Midbrain (tissue), 1 donor: ENCODE measurements at places on chromosomes 5 and 9.
A peak's percentile ranks its signal among the peaks of the same experiment; 100 is the strongest.

- DNase-seq: no peak
Measured at GRCh38 chr5:14374100-14374499, 207.5 kb upstream of the OTULINL start.

DNA sequence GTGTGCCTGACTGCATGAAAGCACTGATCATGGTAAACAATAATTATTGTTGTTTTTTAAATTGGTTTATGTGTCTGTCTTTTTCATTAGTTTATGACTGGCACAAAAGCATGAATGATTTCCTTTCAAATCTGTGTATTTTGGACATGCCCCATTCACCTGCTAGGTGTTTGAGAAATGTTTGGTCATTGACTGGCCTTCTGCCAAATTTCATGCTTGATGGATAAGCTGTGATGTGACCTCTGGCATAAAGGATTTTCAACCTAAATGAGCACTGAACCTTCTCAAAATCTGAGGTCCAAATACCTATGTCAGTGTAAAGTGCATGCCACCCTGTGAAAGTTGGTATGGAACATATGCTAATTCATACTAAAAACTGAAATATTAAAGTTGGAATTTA lies 204.5 kb downstream of the BRINP1 start:
- DNase-seq: no peak

GRCh38 chr5:6713274-6714225 lies at the start of gene TENT4A:
Gene TENT4A (plus strand): TSS chr5:6713432. CDS start chr5:6713984, 552 bp downstream.
- DNase-seq: no peak

DNA sequence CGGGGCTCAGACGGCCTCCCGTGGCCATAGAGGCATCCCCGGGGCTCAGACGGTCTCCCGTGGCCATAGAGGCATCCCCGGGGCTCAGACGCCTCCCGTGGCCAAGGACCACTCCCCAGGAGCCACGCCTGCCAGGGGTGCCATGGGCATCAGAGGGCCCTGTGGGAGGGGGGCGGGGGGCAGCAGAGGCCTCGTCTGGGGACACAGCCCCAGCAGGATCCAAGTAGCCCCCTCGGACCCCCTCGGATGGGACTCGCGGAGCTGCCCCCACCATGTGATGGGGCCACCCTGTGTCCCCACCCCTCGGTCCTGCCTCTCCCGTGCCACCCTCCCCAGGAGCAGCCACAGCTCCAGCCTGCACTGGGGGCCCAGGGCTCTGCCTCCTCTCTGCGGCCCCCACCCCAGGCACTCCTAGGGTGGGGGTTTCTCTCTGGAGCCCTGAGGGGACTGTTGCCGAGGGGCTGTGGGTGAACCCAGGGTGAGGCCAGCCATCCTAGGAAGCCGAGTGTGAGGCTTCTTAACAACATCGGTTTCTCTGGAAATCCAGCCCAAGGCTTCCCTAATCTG lies 2.5 kb downstream of the ENTPD8 start:
- DNase-seq: no peak

GRCh38 chr5:8576178-8576577 lies 707.2 kb downstream of the MTRR start:
- no peak for DNase-seq

- peak; percentile 52 for DNase-seq
Measured at GRCh38 chr9:90921104-90921503, 119.5 kb downstream of the SYK start.

- no peak for DNase-seq
Measured at GRCh38 chr9:98146101-98146991, 27.3 kb upstream of the TRIM14 start.

DNA sequence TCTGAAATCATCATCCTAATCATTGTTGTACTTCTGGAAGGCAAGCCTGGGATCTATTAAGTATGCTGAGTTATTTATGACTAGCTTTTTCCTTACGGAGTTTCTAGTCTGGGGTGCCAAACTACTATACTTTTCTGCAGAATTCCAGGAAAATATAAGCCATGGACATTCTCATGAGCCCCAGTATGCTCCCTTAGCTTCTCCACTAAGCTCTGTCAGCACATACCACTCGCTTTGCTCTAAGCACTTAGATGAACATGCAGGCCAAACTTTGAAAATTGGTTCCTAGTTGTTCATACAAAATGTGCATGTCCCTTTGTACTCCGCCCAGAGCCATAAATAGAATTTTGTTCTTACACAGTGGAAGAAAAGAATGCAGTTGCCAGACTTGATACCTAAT lies 284.6 kb downstream of the ARRDC3 start:
- DNase-seq: no peak

- DNase-seq: no peak
Measured at GRCh38 chr9:76313771-76314170, 80.5 kb downstream of the RFK start.

DNA sequence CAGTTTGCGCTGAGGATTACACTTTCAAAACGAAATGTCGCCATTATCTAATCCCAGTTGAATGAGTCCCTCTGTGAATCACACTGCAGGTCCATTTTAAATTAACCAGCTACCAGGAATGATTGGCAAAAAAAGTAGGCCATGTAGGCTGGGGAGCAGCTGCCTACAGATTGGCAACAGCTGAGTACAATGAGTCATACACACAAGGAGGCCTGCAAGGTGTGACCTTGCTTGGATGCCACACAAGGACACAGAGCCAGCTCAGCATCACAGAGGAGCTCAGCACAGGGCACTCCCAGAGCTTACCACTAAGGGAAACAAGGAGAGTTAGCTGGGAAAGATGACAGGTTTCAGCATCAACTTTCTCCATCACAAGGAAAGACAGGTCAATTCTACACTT lies 12.9 kb downstream of the HAVCR1 start:
- DNase-seq: no peak

DNA sequence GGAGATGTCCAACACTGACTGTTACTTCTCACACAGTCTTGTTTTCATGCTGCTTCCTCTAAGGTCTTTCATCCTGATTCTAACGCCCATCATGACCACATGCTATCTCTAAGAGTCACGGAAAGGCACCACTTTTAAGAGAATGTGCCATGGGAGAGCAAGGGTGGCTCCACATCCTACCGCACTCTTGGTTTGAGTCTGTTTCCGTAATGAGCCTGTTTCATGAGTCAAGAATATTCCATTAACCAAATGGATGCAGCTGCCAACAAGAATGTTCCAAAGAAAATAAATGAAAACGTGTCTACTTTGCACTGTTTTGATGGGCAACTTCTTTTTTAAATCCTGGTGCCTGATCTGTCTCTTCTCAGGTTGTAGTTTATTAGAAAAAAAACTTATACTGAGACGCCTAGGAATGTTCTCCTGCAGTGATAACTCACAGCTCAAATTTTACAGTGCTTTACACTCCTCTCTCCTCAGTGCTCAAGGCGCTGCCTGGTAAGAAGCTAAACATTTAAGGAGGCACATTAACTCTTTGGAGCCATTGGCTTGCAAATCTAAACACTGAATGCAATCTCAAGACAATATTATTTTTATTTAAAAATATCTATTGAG lies 124.3 kb downstream of the FGF1 start:
- DNase-seq: no peak

- no peak for DNase-seq
Measured at GRCh38 chr5:107293541-107294210, 377.1 kb downstream of the EFNA5 start.

- no peak for DNase-seq
Measured at GRCh38 chr5:65326922-65327321, 154.8 kb downstream of the ADAMTS6 start.
